ENCODE measurements at places on chromosomes 11 and 22.

DNA sequence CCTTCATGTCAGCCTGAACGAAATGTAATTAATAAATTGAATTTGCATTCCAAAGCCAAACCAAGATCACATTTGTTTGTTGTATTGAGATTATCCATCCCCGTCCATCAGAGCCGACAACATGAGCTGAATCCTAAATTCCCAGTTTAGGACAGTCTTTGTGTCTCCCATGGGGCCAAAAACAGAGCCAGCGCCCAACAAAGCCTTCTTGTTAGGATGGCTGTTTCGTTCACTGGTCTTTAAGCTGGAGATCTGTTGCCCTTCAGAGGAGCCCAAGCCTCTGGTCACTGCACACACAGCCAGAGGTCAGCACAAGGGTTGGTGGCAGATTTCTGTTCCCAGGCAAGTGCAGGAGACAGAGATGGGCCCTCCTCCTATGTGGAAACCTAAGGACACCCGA, 25.8 kb downstream of the DSCAML1 start:
- no peak for DNase-seq

DNA sequence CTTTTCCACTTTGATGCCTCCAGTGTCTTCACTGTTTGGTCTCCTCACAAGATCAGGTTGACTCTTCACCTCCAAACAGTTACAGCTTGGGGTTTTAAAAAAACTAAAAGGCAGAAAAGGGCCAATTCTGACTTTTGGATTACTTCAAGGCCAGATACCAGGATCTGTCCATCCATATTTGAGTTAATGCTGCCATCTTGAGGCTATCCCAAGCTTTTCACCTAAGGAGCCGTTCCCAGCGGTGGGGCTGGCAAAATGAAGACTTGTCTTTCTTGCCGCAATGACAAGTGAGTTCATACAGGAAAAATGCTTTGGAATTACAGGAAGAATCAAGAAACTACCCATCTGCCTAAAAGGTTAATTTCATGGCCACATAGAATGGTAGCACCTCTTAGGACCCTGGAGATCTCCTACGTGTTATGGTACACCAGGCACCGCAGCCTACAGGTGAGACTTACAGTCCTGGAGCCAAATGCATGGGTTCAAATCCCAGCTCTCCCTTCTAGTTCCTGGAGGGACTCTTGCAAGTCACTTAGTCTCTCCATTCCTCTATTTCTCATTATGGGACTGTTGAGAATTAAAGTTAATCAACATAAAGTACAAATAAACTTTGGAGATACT, 6.0 kb upstream of the OR5B21 start:
- DNase-seq: no peak

DNA sequence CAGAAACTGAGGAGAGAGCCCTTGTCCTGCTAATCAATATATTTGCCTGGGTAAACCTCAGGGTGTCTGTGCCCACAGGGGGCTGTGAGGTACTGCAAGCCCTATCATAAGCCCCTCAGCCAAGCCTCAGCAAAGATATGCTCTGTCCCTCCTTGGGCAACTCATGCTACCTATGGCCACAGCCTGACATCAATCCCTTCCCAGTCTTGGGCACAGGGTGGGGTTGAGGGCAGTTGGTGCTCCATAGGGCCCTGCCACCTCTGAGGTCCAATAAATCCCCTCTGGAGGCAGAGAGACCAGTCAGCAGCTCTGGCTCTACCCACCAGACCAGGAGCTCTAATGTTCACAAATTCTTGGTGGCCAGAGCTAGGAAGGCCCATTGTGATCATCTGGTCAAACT, 23.8 kb downstream of the TPBGL start:
- no peak for DNase-seq

DNA sequence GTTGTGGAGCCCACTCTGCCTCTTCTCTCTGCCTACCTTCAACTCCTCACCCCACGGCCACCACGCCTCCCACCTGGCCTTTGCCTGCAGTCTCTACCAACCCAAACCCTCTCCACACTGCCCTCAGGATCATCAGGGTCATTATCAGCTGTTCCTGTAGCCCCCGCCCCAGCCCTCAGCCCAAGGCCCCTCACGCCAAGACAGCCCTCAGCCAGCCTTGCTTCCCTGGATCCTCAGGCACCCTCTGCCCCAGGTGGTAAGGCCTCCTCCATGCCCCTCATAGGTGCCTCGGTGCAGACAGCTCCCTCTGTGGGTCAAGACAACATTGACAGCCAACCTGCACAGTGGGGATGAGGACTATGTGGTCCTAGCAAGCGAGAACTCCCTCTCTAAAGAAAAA, 1.7 kb downstream of the SBF1 start:
- no peak for DNase-seq

DNA sequence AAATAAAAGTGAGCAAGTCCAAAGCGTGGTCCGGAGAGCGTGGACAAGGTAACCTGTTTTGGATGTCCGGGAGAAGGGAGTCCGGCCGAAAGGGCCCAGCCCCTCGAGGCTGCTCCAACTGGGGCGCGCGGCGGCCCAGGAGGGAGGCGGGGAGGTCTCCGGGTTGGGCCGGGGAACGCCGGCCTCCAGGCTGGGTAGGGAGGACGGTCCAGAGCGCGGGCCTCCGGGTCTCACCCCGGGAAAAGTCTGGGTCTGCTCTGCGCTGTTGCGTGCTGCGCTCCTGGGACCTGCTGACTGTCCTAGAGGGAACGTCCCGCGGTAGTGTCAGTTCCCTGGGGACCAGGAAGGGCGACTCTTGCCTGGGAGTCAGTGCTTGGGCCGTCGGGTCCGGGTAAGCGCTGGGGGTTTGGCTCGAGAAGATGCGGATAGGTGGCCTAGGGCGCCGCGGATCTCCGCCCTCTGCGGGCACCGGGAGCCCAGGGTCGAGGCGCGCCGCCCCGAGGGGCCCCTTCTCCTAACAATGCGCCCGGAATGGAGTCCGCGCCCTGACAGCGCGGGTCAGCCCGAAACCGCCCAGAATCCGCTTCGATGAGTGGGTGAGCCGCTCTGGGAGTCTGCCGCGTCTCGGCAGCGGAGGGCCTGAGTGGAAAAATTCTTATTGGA, 988 bp upstream of the FLI1 start:
- no peak for DNase-seq

- DNase-seq: no peak
These were observed at the start of gene OR56A1 for GRCh38 chr11:6030708-6031405. OR56A1 (minus strand) TSS chr11:6030758; CDS start chr11:6027692, 3,066 bp downstream.

GRCh38 chr22:21632237-21632895, at the start of gene CCDC116:
CCDC116 (plus strand) TSS chr22:21632760; CDS start chr22:21633182, 422 bp downstream.
- no peak for DNase-seq

- DNase-seq: no peak
These were observed 23.7 kb upstream of the PDE3B start for GRCh38 chr11:14619603-14620531.

DNA sequence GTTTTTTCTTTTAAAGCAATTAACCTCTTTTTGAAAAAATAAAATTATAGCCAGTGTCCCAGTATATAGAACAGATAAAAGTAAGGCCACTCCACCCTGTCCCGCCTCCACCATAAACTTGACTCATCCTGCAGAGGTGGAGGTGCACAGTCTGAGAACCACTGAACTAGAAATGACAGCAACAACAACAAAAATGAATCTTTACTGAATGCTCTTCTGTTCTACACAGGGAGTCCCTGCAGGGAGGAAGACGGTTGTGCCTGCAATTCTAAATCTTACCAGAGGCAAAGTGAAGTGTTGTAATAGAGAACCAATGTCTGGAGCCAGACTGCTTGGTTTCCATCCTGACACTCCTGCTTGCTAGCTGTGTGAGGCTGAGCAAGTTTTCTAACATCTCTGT, 162.3 kb downstream of the FBXO7 start:
- DNase-seq: no peak

GRCh38 chr11:34387653-34388052, 29.8 kb upstream of the ABTB2 start:
- DNase-seq: no peak

- DNase-seq: no peak
These were observed 24.8 kb downstream of the APOL5 start for GRCh38 chr22:35742342-35743100.

All from right renal cortex interstitium (tissue), 3 donors.